ENCODE measurements at places on chromosomes 6 and 20.

GRCh38 chr6:107592806-107593205, 102.9 kb downstream of the SOBP start:
- no peak for DNase-seq

- no peak for DNase-seq
Measured at GRCh38 chr6:84453499-84453898, 226.1 kb upstream of the CEP162 start.

DNA sequence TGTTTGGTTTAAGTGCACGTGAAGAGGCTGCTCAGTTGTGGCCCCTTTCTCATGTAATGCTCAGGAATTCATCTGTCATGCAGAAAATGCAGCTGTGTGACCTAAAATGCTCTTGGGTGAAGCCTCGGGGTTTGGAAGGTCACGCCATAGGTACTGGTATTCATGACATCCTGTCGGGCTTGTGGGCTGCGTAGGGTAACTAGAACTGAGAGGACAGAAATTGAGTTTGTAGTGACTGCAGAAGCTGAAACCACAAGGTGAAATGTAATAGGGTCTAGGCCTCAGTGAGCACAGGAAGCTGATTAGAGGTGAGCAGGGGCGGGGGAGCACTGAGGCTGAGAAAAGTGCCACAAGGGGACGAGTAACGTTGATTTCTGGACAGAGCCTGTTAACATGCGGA, 128.8 kb downstream of the SOBP start:
- no peak for DNase-seq

DNA sequence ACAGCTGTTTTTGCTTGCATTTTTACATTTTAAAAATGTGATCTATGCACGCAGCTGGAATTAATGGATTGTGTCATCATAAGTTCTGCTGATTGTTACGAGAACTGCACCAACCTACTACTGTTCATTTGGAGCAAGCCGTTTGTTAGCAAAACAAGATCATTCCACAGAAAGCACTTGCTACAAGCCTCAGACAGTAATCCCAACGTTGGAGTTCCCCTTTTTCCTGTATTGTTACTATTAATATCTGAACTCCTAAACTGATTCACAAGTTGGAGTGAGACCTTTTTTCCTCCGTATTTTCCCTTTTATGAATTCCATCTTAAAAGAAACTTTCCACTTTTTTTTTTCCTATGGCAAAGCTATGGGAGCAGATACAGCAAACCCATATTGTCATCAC, 3.5 kb downstream of the TENT5A start:
- DNase-seq = no peak

DNA sequence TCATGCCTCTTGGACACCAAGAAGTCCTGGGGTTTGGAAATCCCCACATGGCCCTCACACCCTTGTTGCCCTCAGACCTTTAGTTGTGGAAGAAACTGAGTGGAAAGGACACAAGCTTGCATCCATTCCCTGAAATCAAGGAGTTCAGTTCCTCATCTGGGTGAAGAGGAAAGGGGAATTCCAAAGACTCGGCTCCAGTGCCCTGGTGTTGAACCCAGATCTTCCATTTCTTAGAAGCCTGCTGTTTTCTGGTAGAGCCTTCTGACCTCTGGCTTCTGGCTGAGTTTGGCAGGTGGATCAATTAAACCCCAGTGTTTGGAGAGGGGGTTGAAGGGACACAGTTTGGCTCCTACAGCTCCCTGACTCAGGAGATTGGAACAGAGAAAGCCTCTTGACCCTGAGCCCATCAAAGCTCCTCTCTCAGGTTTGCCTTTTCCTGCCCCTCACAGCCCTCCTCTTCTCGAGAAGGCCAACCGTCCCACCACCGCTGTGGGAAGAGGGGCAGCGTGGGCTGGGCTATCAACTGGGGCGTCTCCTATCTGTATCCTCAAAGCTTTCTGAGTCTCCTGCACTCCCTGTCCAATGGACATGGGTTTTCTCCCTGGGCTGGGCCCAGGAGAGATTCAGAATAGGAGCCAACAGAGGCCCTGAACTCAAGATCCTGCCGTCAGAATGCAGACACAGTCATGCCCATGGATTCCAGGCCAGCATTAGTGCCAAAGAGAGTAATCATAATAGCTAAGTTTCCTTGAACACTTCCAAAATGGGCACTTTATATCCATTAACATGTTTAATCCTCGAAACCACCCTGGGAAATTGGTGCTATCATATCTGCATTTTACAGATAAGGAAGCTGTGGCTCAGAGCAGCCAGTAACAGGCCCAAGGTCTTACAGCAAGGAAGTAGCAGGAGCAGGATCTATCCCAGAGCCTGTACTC, 146.2 kb downstream of the VEGFA start:
- DNase-seq = no peak

DNA sequence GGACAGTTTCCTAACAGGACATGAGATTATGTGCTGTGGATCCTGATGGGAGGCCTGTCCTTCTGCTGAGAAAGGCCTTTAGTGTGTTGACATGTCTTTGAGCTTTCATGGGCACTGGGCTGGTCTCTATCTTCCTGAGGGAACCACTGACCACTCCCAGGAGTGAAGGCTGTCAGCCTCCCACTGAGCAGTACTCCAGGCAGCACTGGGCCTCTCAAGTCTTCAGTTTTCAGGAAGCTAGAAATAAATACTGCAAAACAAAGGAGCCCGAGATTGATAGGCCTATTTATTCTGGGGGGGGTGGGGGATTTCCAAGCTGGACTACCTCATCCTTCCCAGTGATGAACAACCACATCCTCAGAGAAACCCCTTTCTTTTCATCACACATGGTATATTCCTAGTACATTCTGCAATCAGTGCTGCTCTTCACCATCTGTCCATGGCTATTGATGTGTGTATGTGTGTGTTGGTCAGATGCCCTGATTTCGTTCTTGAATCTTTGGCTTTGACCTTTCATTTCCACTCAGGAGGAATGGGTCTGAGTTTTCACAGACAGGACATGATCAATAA, 180.9 kb upstream of the SPTLC3 start:
- no peak for DNase-seq

DNA sequence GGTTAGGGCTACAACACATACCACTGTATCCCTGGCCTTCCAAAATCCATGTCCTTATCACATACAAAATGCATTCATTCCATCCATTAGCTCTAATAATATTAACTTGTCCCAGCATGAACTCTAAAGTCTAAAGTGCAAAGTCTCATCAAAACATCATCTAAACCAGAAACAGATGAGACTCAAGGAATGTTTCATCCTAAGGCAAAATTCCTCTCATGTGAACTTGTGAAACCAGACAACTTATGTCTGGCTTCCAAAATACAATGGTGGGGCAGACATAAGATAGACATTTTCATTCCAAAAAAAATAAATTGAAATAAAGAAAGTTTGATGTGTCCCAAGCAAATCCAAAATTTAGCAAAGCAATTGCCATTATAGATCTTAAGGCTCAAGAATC, 257.4 kb downstream of the HTR1B start:
- no peak for DNase-seq

DNA sequence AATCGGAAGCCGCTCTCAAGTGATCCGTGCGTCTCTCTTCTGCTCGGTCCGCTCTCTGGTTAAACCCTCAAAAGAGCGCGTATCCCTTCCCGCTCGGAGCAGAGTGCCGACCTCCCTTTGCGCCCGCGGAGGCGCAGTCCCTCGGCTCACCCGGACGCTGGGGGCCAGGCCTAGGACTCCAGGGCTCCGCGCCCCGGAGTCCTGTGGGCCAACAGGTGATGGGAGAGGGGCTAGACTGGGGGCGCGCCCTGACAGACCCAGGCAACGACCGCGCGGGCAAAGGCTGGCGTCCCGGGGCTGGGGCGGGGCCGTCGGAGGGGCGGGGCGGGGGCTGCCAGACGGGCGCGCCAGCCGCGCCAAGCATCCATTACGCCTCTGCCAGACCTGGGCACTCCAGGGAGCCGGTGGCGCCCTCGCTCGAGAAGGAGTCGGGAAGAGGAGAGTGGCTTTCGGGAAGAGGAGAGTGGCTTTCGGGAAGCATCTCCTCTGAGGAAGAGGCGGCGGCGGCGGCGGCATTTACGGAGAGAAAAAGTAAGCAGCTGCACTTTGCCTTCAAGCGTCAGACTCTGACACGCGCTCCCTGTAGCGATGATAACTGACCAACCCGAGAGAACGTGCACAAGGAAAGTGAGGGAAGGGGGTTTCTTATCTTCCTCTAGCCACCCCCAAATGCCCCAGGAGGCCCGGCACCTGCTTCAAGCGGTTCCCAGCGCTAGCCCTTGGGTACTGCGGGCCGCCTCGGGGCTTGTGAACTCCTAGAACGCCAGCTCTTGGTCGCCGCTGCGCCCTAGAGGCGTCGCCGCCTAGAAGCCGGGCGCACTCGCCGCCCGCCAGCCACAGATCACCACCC, 2.6 kb downstream of the EPHA7 start:
- peak; percentile 35 for DNase-seq

DNA sequence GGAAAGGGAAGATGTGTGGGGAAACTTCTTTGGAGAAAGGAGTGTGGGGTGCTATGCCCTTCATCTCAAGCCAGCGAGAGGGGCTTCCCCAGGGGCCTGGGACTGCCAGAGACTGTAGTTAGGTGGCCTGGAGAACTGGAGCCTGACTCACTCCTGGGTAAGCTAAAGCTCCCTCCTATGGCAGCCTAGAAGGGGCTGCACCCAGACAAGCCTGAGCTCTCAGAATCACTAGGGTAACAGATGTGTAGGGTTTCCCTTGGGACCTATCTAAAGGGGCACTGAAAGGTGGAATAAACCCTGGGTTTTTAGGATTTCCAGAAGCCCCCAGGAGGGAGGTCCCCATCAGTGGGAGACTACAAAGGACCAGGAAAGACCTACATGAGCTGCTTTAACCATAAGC, 1.6 kb upstream of the ARMC2 start:
- DNase-seq = no peak

GRCh38 chr6:22036275-22036674, 260.6 kb downstream of the PRL start:
- DNase-seq = peak; percentile 14
